Kidney capillary endothelial cell (primary cell): ENCODE measurements at places on chromosomes 6 and 20.

- peak; percentile 89 for DNase-seq
Observed at GRCh38 chr20:38450412-38450975, 15.4 kb upstream of the SNHG17 start.

DNA sequence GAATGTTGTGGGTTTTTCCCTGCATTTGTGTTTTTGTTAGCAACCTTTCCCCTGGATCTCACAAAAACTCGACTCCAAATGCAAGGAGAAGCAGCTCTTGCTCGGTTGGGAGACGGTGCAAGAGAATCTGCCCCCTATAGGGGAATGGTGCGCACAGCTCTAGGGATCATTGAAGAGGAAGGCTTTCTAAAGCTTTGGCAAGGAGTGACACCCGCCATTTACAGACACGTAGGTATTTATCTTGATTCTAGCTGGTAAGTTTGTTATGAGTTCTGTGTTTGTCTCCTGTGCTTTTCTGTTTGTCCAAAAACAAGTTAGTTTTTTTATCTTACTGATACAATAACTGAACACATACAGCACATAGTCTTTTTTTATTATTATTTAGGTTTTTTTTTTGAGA is 3.0 kb downstream of the SLC25A27 start:
- DNase-seq, result no peak

- DNase-seq, result no peak
Observed at GRCh38 chr6:25485821-25486534, 166.0 kb upstream of the SCGN start.

- no peak for DNase-seq
Observed at GRCh38 chr20:5696011-5696559, 54.1 kb upstream of the SHLD1 start.

- DNase-seq, result peak; percentile 42
Observed at GRCh38 chr20:20014659-20015058, 2.5 kb upstream of the NAA20 start.

DNA sequence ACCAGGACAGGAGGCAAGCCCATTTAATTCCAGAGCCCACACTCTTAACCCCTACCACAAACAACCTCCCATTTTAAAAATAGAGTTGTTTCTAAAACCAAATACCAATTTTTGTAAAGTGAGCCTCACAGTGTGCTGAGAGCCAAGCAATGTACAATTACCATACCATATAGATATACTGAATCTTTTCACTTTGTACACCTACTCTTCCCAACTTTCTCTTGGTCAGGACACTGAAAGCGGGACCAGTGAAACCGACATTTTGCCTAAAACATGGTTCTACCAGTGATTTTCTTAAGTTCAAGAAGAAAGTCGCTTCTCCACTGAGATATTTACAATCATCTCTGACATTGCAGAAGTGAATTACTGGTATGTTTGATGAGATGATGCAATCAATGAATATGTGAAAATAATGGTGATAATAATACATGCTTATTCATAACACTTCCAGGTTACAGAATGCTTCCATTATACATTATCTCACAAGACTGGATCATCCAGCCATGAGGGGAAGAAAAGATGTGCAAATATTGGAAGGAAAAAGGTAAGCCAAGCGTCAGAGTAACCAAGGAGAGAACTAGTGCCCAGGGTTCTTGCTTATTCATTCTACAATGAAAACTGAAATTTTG is 74.1 kb downstream of the HIVEP2 start:
- no peak for DNase-seq

- DNase-seq, result no peak
Observed at GRCh38 chr6:38522322-38522721, 117.4 kb downstream of the BTBD9 start.

DNA sequence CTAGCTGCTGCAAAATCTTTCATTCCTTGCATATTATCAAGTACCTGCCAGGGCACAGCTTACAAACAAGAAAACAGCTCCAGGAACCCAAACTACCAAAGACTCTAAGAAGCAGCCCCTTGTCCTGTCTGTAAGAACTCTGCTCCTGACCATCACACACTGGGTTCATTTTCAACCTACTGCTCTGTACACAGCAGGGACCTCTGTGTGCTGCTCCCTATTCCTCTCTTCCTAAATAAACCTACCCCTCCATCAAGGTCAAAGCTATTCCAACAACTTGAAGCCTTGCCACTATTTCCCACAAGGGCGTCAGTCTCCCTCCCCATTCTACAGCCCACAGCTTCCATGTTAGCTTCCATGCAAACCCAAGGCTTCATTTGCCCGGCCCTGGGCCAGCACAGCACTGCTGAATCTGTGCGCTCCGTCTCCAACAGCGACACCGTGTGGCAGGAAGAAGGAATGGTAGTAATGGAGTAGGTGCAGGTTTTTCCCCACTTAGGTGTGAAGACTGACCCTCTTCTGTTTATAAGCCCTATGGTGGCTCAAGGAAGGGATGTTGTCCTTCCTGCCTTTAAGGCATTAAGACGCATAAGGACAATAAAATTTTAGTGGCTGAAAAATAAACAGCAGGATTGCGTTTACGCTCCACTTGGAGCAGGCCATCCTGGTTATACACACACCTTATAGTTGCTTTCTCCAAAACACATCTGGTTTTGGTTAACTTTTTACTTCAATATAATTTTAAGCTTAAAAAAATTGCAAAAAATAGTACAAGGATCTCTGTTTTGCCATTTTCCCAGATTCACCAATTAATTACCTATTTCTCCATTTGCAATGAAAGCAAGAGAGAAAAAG is 115.2 kb upstream of the NXT1 start:
- peak; percentile 69 for DNase-seq

GRCh38 chr20:42138729-42139128 is 520.6 kb upstream of the CHD6 start:
- no peak for DNase-seq

- DNase-seq, result no peak
Observed at GRCh38 chr20:64056889-64057627, 5.9 kb upstream of the TCEA2 start.

- no peak for DNase-seq
Observed at GRCh38 chr6:152351110-152351509, 286.1 kb downstream of the SYNE1 start.

- no peak for DNase-seq
Observed at GRCh38 chr6:30998785-30999184, 11.5 kb upstream of the MUC22 start.

DNA sequence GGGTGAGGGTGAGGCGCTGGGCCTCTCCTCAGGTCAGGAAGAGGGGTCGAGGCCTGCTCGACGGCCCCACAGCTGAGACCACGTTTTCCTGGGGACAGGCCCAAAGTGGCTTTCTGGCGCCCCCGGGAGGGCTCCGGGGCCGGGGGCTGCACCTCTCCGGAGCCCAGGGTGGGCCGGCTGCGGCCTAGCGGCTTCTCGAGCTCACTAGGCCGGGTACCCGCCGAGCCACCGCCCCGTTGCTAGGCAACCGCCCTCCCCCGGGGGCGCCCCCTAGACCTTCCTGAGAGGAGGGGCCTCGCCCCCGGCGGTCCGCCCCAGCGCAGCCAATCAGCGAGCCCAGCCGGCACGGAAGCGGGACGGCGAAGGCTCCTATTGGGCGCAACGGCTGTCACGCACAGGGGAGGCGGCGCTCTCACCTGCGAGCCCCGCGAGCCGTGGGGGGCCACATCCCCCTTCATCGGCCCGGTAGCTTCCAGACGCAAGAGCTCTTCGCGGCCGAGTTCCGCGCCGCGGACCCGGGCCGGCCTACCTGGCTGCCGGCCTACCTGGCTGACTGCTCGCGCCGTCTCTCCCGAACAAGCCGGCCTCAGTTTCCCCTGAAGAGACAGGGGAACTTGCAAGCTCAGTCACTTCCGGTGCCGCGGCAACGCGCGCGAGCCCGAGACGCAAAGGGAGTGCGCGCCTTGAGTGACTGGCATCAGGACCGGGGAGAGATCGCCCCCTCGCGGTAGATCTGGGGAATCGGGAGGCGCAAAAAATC is 831 bp upstream of the BCL2L1 start:
- DNase-seq, result peak; percentile 97

- peak; percentile 9 for DNase-seq
Observed at GRCh38 chr20:53157443-53158408, 185.6 kb downstream of the TSHZ2 start.

- no peak for DNase-seq
Observed at GRCh38 chr6:168333491-168333890, 13.9 kb upstream of the DACT2 start.

DNA sequence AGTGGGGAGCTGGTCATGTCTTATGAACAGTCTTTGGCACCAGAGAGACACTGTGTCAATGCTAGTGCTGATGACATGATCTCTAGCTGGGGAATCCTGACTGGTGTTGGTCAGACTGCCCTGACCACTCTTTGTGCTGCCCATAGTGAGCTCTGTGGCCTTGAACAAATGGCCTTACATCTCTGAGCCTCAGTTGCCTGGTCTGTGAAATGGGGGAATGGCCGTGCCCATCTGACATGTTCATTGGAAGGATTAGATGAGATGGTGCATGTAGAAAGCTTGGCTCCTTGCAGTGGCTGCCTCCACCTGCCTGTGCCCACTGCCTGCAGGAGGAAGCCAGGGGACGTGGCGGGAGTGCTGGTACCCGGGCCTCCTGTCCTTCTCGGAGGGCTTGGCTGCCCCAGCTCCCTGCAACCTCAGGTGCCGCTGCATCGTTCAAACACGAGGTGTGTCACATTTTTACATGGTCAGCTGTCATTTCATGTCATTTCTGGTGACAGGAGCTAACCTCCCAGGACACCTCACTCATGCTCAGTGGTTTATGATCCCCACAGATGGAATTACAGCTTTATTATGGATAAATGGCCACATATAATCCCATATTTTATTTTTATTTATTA is 45.8 kb downstream of the ANKRD60 start:
- DNase-seq, result no peak

GRCh38 chr6:28995093-28995650 is 9.9 kb downstream of the ZNF311 start:
- DNase-seq, result no peak

- peak; percentile 37 for DNase-seq
Observed at GRCh38 chr6:31791324-31792089, 4.0 kb downstream of the VARS1 start.

DNA sequence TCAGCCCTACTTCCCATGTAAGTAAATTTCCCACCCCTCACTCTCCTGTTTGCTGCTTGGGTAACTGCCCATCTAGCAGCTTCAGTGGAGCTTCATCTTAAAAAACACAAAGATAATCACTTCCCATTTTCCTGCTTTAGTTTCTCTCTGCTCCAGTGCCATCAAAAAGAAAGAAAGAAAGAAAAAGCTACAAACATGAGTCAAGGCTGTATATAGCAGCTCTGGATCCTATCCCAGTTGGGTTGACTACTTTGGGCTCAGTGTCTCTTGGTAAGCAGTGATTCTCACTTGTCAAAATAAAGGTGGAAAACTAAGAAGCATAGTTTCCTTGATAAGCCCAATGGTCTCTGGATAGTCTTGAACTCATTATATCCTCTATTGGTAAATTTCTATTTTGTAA is 48.7 kb upstream of the SRPK1 start:
- DNase-seq, result no peak
